ENCODE measurements at places on chromosomes 7 and 10. TPM values are rescaled to one million over a fixed set of nuclear protein-coding genes. Genes with fewer than 3 reads are reported as not detected.

- H3K27me3 ChIP-seq: no peaks in the 10 kb centered on the region
- no peak for DNase-seq
- no peaks in the 10 kb centered on the region for H3K36me3 ChIP-seq
- no peak overlapping the region for H3K27ac ChIP-seq
These were observed 783.2 kb upstream of the LRRN3 start for GRCh38 chr7:110307776-110308175.

Gene CDH23
- total RNA-seq: 10.3 TPM

- H3K36me3 ChIP-seq: no peaks in the 10 kb centered on the region
- DNase-seq: no peak
- H3K27ac ChIP-seq: no peak overlapping the region
- no peak overlapping the region for H3K4me3 ChIP-seq
These were observed 13.2 kb downstream of the AKR1B15 start for GRCh38 chr7:134562136-134562535.

DNA sequence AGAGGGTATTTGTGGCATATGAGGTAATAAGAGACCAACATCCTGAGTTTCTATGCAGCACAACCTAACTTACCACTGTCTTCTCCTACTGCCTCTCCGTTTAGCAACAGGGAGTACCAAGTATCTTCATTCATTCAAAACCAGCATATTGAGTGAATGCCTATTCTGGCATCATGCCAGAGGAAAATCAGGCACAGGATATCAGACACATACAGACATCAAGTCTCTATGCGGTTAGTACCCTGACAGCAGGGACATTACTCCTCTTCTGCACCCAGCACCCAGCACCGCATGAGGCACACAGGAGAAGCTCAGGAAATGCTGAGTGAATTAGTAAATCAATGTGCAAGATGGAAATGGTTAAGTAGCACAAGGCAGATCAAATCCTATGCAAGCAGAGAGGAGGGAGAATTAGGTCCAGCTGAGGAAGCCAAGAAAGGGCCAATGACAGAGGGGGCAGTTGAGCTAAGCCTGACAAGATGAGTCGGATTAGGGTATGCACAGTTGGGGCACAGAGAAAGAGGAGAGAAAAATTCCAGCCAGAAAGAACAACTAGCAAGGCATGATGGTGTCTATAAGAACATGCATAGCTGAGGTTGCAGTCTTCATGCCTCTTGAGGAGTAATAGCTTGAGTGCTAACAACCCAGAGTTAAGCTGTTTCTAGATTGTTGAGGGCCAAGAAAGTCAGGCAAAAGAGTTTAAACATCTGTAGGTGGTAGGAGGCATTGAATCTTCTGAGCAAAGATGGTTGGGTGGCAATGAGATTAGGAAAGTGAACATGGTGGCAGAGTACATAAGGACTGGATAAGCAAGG lies 146.0 kb downstream of the PLXNA4 start:
- H3K4me1 ChIP-seq: peaks cover 8% of the 10 kb centered on the region
- no peaks in the 10 kb centered on the region for H3K27me3 ChIP-seq
- H3K27ac ChIP-seq: no peak overlapping the region
- H3K4me3 ChIP-seq: no peak overlapping the region
- no peak for DNase-seq
- H3K36me3 ChIP-seq: no peaks in the 10 kb centered on the region

Gene ABCC2
- total RNA-seq: 0.26 TPM

Gene VENTX
- total RNA-seq: 1.0 TPM

Gene TFAM
- 44.9 TPM for total RNA-seq

DNA sequence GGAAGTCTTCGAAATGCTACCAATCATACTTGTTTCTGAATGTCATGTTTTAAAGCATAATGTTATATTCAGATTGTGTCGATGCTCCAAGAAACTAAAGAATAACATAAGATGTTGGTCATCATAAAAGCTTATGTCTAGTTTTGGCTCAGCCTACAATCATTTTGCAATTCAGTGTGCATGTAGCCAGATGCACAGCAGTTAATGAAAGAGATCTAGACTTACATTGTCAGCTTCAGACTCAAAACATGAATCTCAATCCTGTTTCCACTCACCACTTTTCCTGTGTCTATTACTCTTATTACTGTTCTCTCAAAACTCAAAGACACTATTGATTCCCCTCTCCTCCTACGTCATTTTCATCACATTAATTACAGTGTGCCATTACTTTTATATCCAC lies 21.4 kb downstream of the TMEM196 start:
- H3K4me3 ChIP-seq: no peak overlapping the region
- H3K27me3 ChIP-seq: no peaks in the 10 kb centered on the region
- no peak for DNase-seq
- no peaks in the 10 kb centered on the region for H3K4me1 ChIP-seq
- no peaks in the 10 kb centered on the region for H3K36me3 ChIP-seq
- H3K27ac ChIP-seq: no peak overlapping the region

- no peaks in the 10 kb centered on the region for H3K27me3 ChIP-seq
- no peaks in the 10 kb centered on the region for H3K36me3 ChIP-seq
- H3K4me3 ChIP-seq: no peak overlapping the region
These were observed 88.1 kb downstream of the UNCX start for GRCh38 chr7:1320616-1321240.

DNA sequence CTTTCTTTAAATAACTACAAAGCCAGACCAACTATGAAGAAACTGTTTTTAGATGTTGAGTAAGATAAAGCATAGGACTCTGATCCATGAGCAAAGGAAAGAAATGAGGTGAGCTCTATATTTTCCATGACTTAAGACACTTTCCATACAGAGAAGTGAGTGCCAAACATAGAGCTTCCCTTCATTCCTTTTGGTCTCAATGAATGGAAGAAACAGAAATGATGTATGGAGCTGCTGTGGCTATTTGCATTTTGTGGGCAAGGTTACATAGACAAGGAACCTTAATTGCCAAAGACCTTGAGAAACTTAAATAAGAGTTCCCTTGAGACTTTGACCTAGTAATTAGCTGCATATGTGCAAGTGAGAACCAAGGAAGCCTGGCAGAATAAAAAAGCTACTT lies 1152.2 kb downstream of the XPNPEP1 start:
- no peak overlapping the region for H3K4me3 ChIP-seq
- DNase-seq: no peak

- no peak overlapping the region for H3K4me3 ChIP-seq
- no peaks in the 10 kb centered on the region for H3K4me1 ChIP-seq
- no peaks in the 10 kb centered on the region for H3K36me3 ChIP-seq
- no peak overlapping the region for H3K27ac ChIP-seq
These were observed 68.5 kb upstream of the ARID5B start for GRCh38 chr10:61832866-61833481.

DNA sequence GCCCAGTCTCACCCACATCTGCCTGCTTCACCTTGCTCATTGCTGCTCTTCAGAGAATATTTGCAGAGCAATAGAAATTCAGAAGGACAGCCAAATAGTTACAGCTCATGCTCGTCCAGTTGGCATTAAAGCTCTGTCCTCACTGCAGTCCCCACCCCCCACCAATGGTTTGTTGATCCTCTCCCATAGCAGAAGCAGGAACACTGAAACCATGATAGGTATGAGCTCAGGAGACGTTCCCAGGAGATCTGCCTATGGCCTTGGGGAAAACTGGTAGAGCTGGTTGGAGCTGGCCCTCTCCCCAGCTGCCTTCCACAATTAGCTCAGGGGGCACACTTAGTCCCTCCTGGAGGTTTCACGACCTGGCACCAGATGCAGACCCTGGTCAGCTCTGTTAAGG lies 68.6 kb upstream of the KMT2C start:
- DNase-seq: no peak
- no peaks in the 10 kb centered on the region for H3K27me3 ChIP-seq
- no peak overlapping the region for H3K4me3 ChIP-seq
- no peaks in the 10 kb centered on the region for H3K36me3 ChIP-seq

Gene FLNC
- total RNA-seq: 23.7 TPM

- no peak overlapping the region for H3K4me3 ChIP-seq
- H3K36me3 ChIP-seq: no peaks in the 10 kb centered on the region
- peak; percentile 88 for DNase-seq
- H3K27ac ChIP-seq: no peak overlapping the region
These were observed 9.5 kb downstream of the ANKRD1 start for GRCh38 chr10:90911133-90912051.

DNA sequence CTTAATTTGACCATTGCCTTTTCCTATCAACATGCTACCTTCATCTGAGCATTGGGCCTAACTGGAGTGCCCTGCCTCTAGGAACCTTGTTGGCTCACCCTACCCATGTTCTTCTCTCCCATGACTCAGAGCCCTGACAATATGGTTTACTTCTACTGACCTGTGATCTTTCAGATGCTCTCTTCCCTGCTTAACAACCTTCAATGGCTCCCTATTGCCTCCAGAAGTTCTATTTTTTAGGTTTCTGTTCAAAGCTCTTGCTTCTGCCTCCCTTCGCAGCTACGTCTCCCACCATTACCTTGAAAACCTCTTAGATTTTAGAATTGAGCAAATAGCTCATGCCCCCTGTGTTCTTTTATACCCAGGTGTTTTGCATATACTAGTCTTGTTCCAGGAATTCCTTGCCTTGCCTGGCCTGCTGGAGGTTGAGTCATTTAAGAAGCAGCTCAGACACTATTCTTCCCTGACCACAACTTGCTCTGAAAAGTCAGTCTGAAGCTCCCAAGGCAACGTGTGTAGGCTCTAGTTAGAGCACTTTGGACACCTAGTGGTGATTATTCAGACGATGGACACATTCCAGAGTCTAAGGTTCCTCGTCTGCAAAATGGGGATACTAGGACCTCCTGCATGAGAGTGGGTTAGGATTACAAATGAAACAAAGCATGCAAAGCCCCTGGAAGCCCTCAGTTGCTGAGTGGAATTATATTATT lies 64.4 kb upstream of the EMX2 start:
- no peak overlapping the region for H3K4me3 ChIP-seq
- no peaks in the 10 kb centered on the region for H3K36me3 ChIP-seq
- H3K4me1 ChIP-seq: no peaks in the 10 kb centered on the region
- H3K27me3 ChIP-seq: no peaks in the 10 kb centered on the region
- no peak overlapping the region for H3K27ac ChIP-seq

DNA sequence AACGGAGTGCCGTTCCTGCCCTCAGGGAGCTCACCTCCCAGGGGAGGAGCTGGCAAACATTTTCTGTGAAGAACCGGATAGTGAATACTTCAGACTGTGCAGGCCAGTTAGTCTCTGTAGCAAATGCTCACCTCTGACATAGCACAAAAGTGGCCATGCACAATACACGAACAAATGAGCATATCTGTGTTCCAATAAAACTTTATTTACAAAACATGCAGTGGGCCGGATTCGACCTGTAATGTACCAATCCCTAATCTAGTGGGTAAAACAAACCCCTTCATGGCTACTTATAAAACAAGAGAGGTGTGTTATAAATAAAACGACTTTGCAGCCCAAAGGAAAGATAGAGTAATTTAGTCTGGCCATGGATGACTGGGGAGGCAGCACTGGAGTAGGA lies 48.7 kb downstream of the KCNMA1 start:
- H3K27me3 ChIP-seq: no peaks in the 10 kb centered on the region
- no peak for DNase-seq
- H3K4me3 ChIP-seq: no peak overlapping the region
- H3K36me3 ChIP-seq: no peaks in the 10 kb centered on the region
- peaks cover 17% of the 10 kb centered on the region for H3K4me1 ChIP-seq

GRCh38 chr10:71750124-71750841 lies 23.0 kb downstream of the VSIR start:
- H3K27ac ChIP-seq: no peak overlapping the region
- H3K27me3 ChIP-seq: no peaks in the 10 kb centered on the region
- no peak overlapping the region for H3K4me3 ChIP-seq
- no peak for DNase-seq
- H3K4me1 ChIP-seq: peaks cover 5% of the 10 kb centered on the region
- H3K36me3 ChIP-seq: no peaks in the 10 kb centered on the region

- no peak for DNase-seq
- H3K27ac ChIP-seq: no peak overlapping the region
- no peaks in the 10 kb centered on the region for H3K27me3 ChIP-seq
- no peaks in the 10 kb centered on the region for H3K36me3 ChIP-seq
- no peaks in the 10 kb centered on the region for H3K4me1 ChIP-seq
- no peak overlapping the region for H3K4me3 ChIP-seq
These were observed 16.4 kb downstream of the FAM20C start for GRCh38 chr7:208816-209215.

Gene NUB1
- total RNA-seq: 61.7 TPM

DNA sequence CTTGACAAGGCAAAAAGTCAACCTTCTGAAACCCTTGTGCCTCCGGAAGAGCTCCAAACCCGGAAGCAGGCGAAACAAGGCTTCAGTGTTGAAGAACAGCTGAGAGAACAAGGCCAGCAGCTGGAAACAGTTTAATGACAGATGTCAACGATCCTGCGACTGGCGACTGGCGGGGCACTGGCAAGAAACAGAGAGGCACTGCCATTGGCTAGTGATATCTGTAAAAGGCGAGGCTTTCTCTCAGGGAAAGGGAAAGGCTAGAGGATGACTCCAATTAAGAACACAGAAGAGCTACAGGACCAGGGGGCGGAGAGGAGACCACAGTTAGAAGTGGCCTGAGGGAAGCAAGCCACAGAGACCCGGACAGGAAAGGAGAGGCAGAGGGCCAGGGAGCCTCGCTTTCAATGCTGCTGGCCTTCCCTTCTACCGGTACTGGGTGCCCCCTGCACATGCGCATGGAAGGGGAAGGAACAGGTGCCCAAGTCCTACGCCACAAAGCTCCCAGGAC lies 19.4 kb downstream of the ITGB1 start:
- H3K27me3 ChIP-seq: no peaks in the 10 kb centered on the region
- no peaks in the 10 kb centered on the region for H3K36me3 ChIP-seq
- DNase-seq: peak; percentile 37
- no peak overlapping the region for H3K4me3 ChIP-seq
- H3K27ac ChIP-seq: peak overlapping the region; percentile 36

Gene RBP3
- not detected for total RNA-seq

Gene GNAT3
- not detected for total RNA-seq

DNA sequence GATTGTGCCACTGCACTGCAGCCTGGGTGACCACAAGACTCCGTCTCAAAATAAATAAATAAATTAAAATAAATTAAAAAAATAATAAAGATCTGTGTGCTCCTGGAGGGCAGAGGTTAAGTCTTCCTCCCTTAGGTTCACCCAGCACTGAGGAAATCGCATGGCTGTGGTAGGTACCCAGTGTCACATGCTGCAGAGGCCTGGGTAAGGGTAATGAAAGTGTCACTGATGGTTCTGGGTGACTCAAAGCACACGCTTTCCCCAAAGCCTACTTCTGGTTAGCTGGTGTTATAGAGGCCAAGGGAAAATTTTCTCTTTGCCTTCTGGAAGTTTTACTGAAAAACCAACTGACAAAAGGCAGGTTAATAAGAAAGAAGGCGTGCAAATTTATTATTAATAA lies 88.8 kb upstream of the ITGB1 start:
- no peak overlapping the region for H3K27ac ChIP-seq
- DNase-seq: no peak
- no peaks in the 10 kb centered on the region for H3K4me1 ChIP-seq
- H3K27me3 ChIP-seq: no peaks in the 10 kb centered on the region
- H3K36me3 ChIP-seq: no peaks in the 10 kb centered on the region

Gene POP7
- total RNA-seq: 19.4 TPM

DNA sequence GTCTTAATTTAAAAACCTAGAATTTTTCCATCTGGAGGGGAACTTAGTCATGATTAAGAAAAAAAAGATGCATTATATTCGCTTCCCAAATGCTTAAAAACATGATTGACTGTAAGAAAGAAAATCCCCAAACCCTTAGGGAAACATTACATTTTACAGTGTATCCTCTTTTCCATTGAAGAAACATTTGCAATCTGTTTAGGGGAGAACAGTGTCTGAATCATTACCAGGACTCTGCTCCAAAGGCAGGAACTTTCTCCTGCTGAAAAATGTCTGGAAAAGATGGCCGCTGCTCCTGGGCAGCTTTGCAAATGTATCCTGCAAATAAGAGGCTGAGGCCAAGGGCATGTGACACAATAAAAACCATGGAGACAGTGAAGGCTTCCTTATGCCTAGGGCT lies 173.7 kb downstream of the BUB3 start:
- no peaks in the 10 kb centered on the region for H3K36me3 ChIP-seq
- H3K27ac ChIP-seq: no peak overlapping the region
- no peak for DNase-seq
- H3K4me1 ChIP-seq: no peaks in the 10 kb centered on the region
- H3K4me3 ChIP-seq: no peak overlapping the region
- no peaks in the 10 kb centered on the region for H3K27me3 ChIP-seq

All from neural progenitor cell (in vitro differentiated cells).